ENCODE measurements at places on chromosomes 7 and 10.

DNA sequence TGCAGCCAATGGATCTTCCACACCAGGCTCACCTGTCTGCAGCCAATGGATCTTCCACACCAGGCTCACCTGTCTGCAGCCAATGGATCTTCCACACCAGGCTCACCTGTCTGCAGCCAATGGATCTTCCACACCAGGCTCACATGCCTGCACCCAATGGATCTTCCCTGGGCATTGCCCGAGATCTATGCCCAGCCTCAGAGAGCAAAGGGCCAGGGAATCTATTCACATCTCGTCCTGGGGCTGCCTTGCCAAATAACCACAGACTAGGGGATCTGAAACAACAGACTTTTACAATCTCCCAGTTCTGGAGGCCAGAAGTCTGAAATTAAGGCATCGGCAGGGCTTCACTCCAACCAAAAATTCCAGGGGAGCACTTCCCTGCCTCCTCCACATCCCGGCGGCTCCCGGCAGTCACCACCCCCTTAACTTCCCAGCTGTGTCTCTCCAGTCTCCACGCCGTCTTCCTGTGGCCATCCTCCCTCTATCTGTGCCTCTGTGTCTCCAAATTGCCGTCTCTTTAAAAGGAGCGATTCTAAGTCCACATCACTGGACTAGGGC lies 92.4 kb upstream of the PPP2R2D start:
- no peak for DNase-seq

- no peak for DNase-seq
Observed at GRCh38 chr7:47196106-47196645, 385.7 kb downstream of the TNS3 start.

DNA sequence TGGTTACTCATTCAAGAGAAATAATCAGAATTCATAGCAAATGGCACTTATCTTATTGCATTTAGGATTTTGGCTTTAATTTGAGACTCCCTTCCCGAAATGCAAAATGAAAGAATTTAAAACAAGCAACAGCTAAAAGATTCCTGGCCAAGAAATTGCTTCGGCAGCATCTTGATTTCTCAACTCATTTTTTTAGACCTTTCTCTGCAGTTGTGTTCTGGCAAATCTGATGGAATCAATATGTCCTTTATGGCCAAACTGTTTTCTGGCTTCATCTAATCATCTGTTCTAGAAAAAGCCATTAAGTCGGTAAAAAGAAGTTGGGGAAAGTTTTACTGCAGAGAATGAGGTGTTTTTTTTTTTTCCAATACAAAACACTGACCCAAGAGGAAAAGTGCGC lies 172.1 kb downstream of the SLC16A9 start:
- no peak for DNase-seq

- DNase-seq, result no peak
Observed at GRCh38 chr10:44916429-44916828, 5.3 kb downstream of the TMEM72 start.

DNA sequence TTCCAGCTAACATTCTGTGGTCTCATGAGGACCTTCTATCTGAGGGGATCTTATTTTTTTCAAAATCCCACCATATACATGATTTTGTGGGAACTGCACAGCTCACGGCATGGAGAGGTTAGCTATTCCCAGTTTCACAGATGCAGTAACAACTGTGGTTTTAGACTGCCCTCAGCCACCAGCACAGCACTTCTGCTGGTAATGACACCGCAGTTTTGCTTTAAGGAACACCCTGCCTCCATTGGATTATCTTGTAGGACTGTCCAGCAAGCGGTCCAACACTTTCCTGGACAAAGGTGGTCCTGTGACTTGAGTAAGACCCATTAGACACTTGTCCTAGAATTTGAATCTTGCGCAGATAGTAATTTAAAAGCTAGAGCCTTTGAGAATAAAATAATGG lies 65.3 kb upstream of the SMNDC1 start:
- no peak for DNase-seq

- DNase-seq, result no peak
Observed at GRCh38 chr7:70035955-70036354, 437.7 kb downstream of the AUTS2 start.

- no peak for DNase-seq
Observed at GRCh38 chr7:106947244-106947728, 82.2 kb downstream of the PIK3CG start.

DNA sequence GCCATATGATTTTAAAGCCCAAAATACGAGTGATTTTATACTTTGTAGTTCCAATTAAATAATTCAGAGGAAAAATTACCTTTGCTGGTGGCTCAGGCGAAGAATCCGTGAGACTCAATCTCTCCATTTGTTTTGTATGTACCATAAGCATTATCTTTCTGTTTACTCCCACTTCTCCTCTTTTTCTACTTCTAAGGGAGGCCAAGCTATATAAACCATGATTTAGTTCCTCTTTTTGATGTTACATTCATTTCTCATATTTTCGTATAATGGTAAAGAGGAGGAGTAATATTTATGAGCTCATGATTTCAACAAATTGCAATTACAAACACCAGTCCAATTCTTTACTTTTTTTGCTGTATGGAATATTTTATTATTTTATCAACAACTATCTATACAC lies 50.6 kb upstream of the TES start:
- no peak for DNase-seq

DNA sequence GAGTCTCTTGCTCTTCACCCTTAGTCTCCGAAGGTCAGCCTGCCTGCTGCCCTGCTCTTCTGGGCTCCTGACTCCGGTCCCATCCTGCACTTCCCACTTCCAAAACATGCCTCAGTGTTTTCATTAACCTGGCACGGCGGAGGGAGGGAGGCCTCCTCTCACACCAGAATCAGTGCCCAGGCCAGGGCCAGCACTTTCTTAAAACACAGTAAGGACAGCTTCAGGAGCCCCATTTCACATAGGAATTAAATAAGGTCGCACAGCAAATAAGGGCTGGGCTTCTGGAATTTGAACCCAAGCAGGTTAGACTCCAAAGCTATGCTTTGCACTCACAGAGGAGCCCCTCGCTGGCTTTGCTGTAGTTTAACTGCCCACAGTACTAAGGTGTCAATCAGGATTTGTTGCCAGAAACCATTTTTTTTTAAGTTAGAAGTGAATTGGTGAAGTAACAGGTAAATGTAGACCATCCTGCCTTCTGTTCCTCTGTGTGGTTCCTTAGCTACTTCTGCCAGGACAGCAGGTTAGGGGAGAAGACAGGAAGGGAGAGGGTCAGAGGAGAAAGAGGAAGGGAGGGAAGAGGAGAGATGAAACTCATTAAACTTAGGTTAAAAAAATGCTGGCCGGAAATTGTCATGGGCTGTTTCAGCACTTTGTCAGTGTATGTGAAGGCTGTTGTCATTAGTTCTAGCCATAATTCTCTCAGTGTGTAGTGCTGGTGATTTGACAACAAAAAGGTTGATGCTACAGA lies 1.1 kb downstream of the RASSF4 start:
- DNase-seq, result no peak

GRCh38 chr10:132564249-132564605 lies 26.6 kb downstream of the INPP5A start:
- no peak for DNase-seq

DNA sequence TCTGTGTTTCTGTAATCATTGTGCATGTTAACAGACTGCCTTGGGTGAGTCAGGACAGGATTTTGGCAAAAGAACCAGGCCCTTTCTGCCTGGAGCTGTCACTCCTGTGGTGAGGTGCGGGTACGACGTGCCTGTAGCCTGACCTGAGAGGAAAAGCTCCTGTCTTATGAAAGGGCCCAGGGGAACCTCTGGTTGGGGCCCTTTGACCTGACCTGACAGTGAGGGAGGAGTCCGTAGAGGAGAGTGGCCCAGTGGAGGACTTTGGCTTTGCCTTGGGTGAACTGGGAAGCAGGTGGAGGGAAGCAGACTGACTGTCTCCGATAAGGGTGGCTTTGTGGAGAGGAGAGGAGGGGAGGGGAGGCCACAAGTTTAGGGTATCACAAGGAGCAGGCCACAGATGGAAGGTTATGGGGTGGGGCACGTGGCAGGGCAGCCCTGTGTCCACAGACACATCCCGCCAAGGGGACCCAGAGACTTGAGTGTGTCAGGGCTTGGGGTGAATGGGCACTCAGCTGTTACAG lies 6.9 kb downstream of the PFKP start:
- DNase-seq, result no peak

DNA sequence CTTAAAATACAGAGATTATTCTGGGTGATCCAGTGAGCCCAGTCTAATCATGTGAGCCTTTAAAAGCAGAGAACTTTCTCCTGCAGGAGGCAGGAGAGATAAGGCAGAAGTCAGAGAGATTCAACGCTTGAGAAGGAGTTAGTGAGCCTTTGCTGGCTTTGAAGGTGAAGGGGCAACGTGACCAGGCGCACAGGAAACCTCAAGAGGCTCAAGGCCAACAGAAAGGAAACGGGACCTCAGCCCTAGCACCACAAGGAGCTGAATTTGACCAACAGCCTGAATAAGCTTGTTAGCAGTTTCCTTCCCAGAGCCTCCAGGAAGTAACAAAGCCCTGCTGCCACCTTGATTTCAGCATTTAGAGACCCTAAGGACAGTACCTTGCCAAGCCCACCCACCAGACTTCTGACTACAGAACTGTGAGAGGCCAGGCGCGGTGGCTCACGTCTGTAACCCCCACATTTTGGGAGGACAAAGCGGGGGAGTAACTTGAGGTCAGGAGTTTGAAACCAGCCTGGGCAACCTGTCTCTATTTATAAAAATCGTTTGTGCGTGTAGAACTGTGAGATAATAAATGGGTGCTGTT lies 87.3 kb upstream of the KAT6B start:
- DNase-seq, result no peak

- DNase-seq, result no peak
Observed at GRCh38 chr7:143487566-143487965, 9.9 kb downstream of the TAS2R41 start.

GRCh38 chr7:38660427-38661099 lies 29.4 kb upstream of the AMPH start:
- no peak for DNase-seq

DNA sequence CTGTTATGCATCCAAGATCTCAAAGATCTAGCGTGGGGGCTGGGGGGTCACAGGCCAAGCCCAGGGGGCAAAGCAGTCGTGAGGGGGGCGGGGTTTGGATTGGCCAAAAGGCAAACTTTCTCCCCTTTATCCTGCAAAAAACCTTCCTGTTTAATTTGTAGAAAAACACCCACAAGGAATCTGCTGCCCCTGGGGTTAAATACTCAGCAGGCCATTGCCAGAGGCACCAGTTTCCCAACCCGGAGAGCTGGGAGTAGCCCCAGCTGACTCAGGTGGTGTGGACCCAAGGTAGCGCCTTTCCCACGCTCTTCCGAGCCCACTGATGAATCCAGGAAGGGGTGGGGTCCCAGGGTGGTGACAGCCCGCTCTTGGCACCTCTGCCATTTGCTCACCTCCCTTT lies 21.4 kb downstream of the KCP start:
- no peak for DNase-seq

- no peak for DNase-seq
Observed at GRCh38 chr7:152967958-152968357, 208.4 kb downstream of the ACTR3B start.

- no peak for DNase-seq
Observed at GRCh38 chr7:48959676-48960075, 35.3 kb downstream of the CDC14C start.

- DNase-seq, result no peak
Observed at GRCh38 chr7:32890010-32890792, 1.4 kb downstream of the KBTBD2 start.

DNA sequence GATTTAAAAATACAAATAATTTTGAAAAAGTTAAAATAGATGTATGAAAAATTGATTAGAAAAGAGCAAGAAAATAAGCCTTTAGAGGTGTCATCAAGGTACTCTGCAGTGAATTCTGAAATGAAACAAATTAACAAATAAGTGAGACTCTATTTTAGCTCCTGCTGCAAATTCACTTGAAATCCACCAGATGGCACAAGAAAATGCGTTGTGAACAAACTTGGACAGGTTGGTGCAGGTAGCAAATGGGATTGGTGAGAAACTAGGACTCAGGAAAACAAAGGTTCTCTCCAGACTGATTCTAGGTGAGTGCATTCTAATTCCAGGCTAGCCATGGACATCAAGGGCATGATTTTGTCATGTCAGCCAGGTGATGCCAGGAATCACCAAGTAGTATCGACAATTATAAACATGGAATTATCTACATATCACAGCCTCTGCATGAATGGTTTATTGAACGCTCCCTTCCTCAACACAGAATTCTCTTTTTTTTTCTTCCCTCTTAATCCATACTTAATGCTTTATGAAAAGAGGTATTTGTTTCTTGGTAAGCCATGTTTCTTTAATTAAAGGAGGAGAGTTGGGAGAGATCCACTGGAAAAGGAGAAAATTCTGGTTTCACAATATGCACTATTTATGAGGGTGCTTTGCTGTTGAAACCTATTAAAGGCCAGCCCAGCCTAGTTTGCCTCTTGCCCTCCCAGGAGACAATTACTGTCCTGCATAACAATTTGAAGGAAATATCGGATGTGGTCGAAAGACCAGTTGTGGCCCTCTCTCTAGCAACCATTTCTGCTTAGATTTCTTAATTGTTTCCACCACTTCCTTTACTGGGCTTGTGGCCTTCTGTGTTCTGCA lies 118.1 kb downstream of the ZNF365 start:
- DNase-seq, result no peak

DNA sequence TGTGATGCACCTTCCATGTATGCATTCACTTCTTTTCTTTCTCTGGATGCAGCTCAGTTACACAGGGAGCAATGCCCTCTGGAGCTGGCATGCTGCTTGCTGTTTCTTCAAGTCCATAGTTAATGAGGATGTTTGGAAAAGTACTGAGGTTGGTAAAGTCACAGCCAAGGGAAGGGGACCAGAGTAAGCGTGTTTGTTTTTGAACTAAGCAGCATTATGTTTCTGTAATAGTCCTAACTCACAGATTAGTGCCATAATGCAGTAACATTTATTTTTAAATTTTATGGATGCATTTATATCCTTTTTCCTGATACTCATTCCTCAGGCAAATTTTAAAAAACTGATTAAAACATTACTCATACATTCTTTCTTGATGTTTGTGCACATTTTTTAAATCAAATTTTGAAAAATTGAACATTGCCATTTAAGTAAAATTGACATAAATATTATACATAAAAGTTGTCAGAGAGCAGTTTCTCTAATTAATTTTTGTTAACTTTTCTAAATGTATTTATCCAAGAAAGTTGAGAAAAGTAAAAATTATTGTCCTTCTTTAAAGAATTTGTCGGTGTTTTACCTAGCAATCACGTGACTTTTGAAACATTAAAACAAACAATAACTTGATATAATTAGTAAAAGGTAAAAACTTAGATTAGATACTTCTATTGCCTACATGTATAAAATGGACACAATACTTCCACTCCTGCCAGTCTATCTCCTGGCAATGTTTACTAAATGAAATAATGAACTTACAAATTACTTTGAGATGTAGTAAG lies 659.6 kb upstream of the ANKRD30A start:
- no peak for DNase-seq

DNA sequence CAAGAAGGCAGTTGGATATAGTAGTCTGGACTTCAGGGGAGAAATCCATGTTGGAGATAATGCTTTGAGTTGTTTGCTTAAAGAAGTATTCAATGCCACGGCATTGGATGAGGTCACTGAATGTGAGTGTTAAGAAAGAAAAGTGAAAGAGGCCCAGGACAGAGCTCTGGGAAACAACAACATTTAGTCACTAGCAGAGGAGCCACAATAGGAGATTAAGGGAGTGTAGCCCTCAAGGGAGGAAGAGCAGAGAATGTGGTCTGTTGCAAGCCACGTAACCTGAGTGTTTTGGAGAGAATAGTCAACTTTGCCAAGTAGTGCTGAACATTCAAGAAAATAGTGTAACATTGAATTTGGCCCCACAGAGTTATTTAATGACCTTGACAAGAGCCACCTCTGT lies 114.7 kb downstream of the MYO3A start:
- no peak for DNase-seq

GRCh38 chr7:30165590-30165989 lies 30.8 kb downstream of the MTURN start:
- no peak for DNase-seq

- no peak for DNase-seq
Observed at GRCh38 chr7:130912082-130912861, 178.3 kb upstream of the KLF14 start.
